ENCODE measurements at places on chromosomes 3 and 15.
A peak's percentile ranks its signal among the peaks of the same experiment; 100 is the strongest.

DNA sequence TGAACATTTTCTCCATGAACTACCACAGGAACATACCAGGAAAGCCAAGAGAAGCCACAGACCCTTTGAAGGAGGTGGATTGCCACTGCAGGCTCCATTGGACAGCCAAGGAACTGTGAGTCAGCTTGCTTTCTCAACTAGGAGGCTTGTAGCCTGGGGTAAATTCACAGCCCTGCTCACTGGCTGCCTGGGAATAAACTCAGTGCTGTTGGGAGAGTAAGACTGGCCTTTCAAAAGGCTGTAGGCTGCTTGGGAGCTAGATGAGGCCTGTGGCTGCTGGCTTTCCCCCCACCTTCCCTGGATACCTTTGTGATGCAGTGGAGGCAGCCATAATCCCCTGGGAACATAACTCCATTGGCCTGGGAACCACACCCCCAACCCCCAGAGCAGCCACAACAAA, 223.5 kb upstream of the RBMS3 start:
- no peak for DNase-seq

DNA sequence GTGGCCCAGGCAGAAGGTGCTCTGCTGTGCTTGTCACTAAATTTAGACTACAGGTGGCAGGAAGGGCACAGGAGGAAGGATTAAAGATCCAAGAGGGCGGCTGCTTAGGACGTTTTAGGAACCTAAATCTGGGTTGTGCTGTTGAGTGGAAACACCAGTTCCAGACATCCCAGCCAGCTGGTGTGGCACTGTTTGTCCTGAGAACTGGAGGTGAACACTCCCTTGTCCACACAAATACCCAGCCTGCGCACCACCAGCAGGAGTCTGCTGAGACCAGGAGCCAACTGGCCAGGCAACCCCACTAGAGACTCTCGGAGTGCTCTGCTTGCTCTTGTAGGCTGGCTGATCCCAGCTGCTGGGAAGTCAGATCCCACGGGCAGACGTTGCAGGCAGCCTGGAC, 30.3 kb upstream of the UACA start:
- no peak for DNase-seq

GRCh38 chr3:172770382-172770781, 19.9 kb downstream of the ECT2 start:
- no peak for DNase-seq

DNA sequence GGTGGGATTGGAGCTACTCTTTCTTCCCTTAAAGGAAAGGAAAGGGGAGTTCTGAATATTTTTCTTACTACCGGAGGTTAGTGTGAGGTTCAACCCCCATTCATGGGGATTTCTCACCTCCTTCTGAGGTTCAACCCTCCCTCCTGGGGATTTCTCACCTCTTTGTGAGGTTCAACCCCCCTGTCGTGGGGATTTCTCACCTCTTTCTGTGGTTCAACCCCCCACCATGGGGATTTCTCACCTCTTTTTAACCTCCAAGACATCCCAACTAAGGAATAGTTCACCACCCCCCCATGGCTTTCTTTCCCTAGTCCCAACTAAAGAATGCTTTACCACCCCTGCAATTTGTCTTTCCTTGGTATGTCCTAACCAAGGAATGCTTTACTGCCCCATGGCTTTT, 520.3 kb downstream of the EDEM1 start:
- no peak for DNase-seq

- no peak for DNase-seq
These were observed 1.1 kb upstream of the CEMIP start for GRCh38 chr15:80777826-80778620.

DNA sequence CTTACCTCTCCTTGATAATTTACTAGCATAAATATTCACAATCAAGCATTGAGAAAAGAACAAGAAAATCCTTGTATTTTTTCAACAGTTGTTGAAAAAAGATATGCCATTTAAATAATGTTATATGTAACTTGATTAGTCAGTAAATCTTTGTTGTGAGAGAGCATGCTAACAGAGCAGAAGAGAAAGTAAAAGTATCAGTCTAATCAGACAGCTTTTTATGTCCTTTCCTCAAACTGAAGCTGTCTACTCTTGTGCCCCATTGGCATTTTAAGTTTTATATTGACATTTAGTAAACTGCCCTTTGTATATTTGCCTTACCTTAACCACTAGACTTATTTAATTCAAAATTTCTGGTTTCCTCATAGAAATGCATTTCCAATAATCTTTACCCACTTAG, 668.7 kb downstream of the OTOL1 start:
- DNase-seq, result no peak

- DNase-seq, result no peak
These were observed 71.9 kb downstream of the MYH15 start for GRCh38 chr3:108438542-108438941.

DNA sequence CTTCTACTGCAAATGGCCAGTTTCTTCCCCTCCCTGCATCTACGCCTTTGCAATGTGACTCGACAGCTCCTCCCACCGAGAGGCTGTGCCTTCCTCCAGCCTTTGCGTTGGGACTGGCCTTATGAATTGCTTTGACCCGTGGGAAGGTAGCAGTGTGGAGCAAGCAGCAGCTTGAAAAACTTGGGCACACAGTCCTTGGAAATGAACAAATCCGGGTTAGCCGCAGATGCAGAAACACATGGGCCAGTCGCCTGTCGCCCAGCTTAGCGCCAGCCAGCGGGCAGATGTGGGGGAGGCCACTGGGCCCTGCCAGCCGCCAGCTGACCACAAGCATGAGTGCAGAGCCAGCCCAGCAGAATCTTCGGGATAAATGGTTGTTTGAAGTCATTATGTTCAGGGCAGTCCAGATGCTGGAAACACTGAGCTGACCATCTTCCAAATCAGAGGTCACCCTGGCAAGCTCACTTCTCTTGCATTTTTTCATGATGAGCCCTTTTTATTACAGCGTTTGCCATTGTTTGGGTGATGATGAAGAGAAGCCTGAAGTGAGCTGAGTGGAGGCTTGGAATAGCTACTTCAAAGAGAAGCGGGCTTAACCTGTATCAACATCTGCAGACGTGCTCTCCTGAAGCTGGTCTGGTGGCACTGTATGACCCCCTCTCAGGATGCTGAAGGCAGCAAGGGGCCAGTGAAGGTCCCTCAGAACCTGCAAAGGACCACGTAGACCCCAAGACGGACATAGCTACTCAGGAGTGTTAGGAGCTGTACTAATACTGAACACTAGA, 9.8 kb downstream of the SELENOS start:
- DNase-seq, result no peak

DNA sequence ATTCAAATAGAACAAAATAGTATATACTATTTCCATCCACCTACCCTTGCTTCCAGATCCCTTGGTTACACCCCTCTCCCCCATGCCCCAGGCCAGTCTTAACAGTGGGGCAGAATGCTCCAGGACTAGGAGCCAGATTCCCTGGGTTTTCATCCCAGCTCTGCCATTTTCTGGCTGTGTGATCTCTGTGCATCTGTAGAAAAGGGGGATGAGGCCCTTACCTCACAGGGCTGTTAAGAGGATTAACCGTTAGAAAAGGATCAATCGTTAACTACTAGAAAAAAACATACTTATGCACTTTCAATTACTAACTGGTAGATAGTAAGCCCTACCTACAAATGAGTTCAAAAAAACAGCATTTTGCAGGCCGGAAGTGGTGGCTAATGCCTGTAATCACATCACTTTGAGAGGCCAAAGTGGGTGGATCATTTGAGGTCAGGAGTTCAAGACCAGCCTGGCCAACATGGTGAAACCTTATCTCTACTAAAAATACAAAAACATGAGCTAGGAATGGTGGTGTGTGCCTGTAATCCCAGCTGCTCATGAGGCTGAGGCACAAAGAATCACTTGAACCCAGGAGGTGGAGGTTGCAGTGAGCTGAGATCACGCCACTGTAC, 11.7 kb downstream of the EBLN2 start:
- no peak for DNase-seq

DNA sequence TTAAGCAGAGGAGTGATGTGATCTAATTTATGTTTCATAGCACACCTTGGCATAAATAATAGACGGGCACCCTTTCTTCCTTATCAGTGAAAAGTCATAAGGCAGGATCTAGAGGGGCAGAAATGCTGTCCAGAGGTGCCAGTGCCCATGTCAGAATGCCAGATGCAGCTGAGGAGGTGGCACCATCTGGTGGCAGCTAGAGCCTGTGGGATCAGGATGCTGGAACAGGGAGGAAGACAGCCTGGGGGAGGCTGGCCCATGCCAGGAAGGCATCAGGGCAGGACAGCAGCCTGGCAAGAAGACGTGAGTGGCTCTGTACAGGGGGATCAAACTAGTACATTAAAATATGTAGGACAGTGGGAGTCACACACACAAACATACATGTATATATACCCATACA, 16.5 kb downstream of the MYH15 start:
- DNase-seq, result no peak

DNA sequence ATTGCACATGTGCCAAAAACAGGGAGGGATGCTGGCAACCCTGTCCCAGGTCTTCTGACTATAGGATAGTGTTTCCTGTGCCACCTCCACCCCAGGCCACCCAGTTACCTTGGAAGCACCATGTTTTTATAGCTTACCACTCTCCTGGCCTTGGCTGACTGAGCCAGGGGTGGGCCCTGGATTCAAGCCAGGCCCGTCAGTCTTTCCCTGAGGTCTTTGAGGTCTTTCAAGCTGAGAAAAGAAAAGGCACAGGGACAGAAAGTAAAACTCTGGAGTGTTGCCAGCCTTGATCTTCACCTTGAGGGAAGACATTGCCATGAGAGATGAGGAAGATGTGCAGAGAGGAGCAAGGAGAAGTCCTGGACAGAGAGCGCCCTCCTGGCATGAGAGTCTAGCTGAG, 46.3 kb downstream of the SYNM start:
- no peak for DNase-seq

DNA sequence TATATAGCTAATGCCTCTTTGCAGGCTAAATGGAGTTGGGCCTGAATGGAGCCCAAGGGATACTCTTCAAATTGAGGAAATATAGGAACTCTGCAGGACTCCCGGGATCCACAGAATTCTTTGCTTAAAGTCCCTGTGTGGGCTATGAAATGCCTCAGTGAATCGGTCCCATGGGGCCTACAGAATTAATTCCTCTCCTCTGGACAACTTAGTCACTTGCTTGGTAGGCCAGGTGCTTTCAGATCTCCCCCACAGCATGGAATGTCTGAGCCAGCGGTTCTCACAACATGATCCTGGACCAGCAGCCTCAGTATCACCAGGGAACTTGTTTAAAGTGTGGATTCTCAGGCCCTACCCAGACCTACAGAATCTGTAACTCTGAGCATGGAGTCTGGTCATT, 15.1 kb upstream of the PRICKLE2 start:
- DNase-seq, result no peak

GRCh38 chr3:31768479-31769125, 212.5 kb downstream of the OSBPL10 start:
- peak; percentile 41 for DNase-seq

GRCh38 chr15:41104234-41104633, 11.8 kb downstream of the INO80 start:
- no peak for DNase-seq

GRCh38 chr3:156680243-156680914, 6.0 kb downstream of the TIPARP start:
- no peak for DNase-seq

DNA sequence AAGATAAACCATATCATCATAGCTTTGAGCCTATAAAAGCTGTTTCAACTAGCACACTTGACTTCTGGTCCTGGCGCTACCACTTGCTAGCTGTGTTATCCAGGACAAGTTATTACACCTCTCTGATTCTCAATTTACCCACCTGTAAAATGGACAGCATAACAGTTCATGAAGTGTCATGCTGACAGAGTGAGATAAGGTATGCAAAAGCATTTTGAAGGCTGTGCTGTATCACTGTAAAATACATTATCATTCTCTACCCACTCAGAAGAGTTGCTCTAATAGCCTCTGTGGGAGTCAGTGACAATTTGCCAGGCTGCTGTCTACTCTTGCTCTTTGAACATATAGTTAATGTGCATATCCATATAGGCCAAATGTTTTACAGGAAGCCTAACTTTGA, 93.0 kb downstream of the SSR3 start:
- DNase-seq, result no peak

GRCh38 chr3:112629425-112629824, 11.5 kb downstream of the CCDC80 start:
- no peak for DNase-seq

GRCh38 chr3:187265461-187265955, 26.0 kb downstream of the MASP1 start:
- DNase-seq, result no peak

GRCh38 chr15:40845511-40846284, 1.9 kb downstream of the SPINT1 start:
- no peak for DNase-seq

GRCh38 chr3:66592016-66592761, 91.4 kb upstream of the LRIG1 start:
- DNase-seq, result no peak

DNA sequence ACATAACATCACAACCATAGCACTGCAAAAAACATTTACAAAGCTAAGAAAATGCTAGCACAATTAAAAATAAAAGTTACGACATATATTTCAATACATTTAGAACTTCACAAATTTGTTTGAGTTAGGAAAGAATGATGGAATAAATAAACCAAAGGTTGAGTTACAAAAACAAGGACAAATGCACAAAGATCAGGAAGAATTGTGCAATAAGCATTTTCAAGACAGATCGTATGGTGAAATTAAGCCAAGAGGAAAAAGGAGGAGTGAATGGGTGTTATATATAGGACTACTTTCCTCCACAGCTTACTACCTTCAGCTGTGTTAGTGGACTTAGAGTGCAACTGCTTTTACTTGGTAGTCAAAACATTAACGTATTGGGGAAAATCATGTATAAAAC, 5.9 kb upstream of the CTXN2 start:
- DNase-seq, result no peak

DNA sequence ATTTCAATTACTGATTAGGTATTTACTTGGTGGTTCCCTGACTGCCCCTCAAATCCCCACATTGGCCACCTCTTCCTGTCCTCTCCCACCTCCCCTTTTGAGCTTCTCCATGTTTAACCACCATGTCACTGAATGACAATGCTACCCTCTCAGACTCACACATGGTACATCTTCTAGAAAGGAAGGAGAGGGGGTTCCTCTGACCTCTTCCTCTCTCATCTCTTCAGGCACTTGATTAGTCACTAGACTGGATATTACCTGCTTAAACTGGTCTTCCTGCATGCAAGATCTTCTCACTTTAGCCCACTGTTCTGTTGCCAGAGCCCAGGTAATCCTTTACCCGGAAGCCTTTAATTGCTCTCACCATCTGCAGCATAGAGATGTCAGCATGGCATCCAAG, 64.9 kb downstream of the DIPK2A start:
- DNase-seq, result no peak

- DNase-seq, result no peak
These were observed 74.2 kb upstream of the PROK2 start for GRCh38 chr3:71859123-71859519.

GRCh38 chr3:32484436-32484835, 18.2 kb downstream of the CMTM6 start:
- no peak for DNase-seq

GRCh38 chr3:86562090-86562489, 428.9 kb downstream of the VGLL3 start:
- DNase-seq, result no peak

Data from right renal cortex interstitium (tissue), 3 donors.